ENCODE measurements at places on chromosomes 3 and 15. TPM values are rescaled to one million over a fixed set of nuclear protein-coding genes. Genes with fewer than 3 reads are reported as not detected.
A peak's percentile ranks its signal among the peaks of the same experiment; 100 is the strongest.

- no peak overlapping the region for H3K4me3 ChIP-seq
- H3K36me3 ChIP-seq: no peaks in the 10 kb centered on the region
- no peaks in the 10 kb centered on the region for H3K27me3 ChIP-seq
- no peak overlapping the region for H3K27ac ChIP-seq
- DNase-seq: no peak
These were observed 70.7 kb downstream of the DCLK3 start for GRCh38 chr3:36693670-36694069.

DNA sequence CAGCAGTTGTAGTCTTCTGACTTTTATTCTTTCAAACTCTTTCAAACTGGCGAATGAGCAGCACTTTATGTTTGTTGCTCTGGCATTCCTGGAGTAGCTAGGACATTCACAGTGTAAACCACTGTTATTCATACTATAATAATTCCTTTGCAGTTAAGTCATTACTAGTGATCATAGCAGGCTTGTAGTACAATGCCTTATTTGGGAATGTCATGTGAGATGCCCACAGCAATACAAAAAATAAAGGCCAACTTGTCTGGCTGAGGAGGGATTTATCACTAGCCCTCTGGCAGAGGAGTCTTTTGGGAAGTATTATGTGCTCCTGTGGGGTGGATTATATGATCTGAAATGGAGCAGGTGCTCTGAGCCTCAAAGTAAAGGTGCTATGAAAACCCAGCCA, 197.2 kb downstream of the VGLL3 start:
- H3K27me3 ChIP-seq: no peaks in the 10 kb centered on the region
- no peak for DNase-seq
- no peak overlapping the region for H3K4me3 ChIP-seq
- H3K4me1 ChIP-seq: no peaks in the 10 kb centered on the region
- H3K27ac ChIP-seq: peak overlapping the region; percentile 63

DNA sequence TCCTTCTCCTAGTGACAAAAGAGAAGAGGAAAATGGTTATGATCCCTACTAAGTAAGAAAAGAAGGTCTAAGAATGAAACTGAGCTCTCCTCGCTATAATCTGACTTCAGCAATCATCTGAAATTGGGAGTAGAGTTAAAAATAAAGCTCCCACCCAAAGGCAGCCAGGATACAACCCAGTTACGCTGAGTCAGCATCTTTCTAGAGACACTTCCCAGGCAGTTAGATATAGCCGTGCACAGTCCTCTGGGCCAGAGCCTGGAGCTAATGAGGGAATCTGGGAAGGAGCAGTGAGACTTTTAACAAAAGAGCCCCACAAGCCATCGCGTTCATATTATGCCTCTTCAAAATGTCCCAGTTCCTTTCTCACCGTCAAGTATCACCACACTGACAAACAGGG, 39.1 kb upstream of the SETMAR start:
- no peak overlapping the region for H3K27ac ChIP-seq
- H3K27me3 ChIP-seq: no peaks in the 10 kb centered on the region
- H3K4me1 ChIP-seq: no peaks in the 10 kb centered on the region
- no peak for DNase-seq
- no peaks in the 10 kb centered on the region for H3K36me3 ChIP-seq

DNA sequence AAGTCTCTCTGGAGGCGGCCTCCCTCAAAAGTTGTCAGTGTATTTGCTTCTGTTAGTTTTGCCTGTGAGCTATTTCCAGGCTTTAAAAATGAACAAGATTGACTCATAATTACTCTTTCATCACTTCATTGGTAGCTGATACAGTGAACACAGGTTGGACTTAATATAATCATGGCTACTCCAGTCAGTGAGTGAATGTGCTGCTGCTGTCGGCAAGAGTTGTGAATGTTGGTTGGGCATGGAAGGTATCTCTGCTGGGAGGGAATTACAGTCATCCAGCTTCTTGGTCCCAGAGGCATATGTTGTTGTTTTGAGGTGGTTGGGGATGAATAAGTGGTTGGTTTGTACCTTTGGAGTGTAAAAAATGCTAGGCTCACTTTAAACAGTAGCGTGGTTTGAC, 11.5 kb downstream of the TCF12 start:
- no peak overlapping the region for H3K27ac ChIP-seq
- H3K4me1 ChIP-seq: no peaks in the 10 kb centered on the region
- no peak overlapping the region for H3K4me3 ChIP-seq
- no peaks in the 10 kb centered on the region for H3K27me3 ChIP-seq
- H3K36me3 ChIP-seq: no peaks in the 10 kb centered on the region

The GABRR3 gene
- 0.34 TPM for total RNA-seq

The ZMYND10 gene
- 1.6 TPM for total RNA-seq

- no peak for DNase-seq
- H3K4me3 ChIP-seq: no peak overlapping the region
- no peaks in the 10 kb centered on the region for H3K27me3 ChIP-seq
- H3K4me1 ChIP-seq: no peaks in the 10 kb centered on the region
- no peak overlapping the region for H3K27ac ChIP-seq
These were observed 231.6 kb upstream of the AGTR1 start for GRCh38 chr3:148466143-148466542.

The PPP1R14D gene
- total RNA-seq: not detected

The GUCA1C gene
- not detected for total RNA-seq

The SIN3A gene
- total RNA-seq: 51.0 TPM

- H3K27ac ChIP-seq: no peak overlapping the region
- no peak overlapping the region for H3K4me3 ChIP-seq
- H3K36me3 ChIP-seq: no peaks in the 10 kb centered on the region
- H3K4me1 ChIP-seq: no peaks in the 10 kb centered on the region
- no peaks in the 10 kb centered on the region for H3K27me3 ChIP-seq
These were observed 86.0 kb upstream of the LPP start for GRCh38 chr3:188067932-188068331.

DNA sequence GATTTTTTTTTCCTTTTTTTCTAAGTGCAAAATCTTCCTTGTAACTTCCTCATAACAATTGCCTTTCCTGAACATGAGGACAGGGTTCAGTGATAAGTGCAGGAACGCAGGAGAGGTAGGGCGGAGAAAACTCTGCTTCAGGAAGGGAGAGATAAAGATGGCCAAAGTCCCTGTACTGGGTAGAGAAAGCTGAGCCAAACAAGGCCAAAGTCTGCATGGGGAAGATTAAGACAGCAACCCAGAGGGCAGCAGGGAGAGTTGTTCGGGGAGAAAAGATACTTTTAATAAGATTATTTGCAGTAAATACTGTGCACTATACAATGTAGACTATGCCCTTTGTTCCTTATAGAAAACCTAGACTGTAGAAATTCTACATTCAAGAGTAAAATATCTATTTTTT, 55.4 kb upstream of the LRRFIP2 start:
- H3K4me3 ChIP-seq: no peak overlapping the region
- DNase-seq: no peak
- no peak overlapping the region for H3K27ac ChIP-seq
- no peaks in the 10 kb centered on the region for H3K4me1 ChIP-seq

DNA sequence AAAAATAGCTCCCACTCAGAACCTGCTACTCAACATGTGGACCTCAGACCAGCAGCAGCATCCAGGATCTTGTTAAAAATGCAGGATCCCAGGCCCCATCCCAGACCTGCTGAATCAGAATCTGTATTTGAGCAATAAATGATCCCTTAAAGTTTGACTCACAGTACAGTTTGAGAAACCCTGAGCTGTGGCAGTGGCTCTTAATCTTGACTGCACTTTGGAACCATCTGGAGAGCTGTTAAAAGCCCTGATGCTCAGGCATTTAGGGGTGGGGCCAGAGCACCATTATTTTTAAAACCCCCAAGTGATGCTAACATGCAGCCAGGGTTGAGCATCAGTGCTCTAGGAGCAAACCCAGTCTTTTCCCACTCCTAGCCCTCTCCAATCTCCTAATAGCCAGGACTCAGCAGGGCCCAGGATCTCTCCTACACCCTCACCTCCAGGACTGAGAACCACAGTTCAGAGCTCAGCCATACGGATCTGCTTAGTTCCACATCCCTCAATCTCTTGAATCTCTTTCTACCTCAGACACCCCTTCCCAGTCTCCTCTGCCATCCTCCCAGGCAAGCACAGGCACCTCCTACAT, 10.2 kb downstream of the RFTN1 start:
- no peaks in the 10 kb centered on the region for H3K27me3 ChIP-seq
- H3K4me3 ChIP-seq: no peak overlapping the region
- no peaks in the 10 kb centered on the region for H3K4me1 ChIP-seq
- H3K36me3 ChIP-seq: no peaks in the 10 kb centered on the region
- no peak for DNase-seq

The SLC12A1 gene
- not detected for total RNA-seq

DNA sequence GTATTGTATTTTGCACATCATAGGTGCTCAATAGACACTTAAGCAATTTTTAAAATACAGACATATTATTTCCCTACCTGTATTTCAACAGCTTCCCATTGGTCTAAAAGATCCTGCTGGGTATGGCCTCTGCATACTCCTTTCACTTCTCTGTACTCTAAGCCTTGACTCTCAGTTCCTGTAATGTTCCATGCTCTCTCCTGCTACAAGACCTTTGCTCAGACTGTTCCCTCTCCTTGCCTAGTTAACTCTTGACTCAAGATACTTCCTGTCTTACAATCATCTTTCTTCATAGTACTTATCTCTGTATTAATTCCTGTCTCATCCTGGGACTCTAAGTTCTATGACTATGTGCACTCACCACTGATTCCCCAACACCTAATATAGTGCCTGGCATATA, 1.7 kb downstream of the SCN11A start:
- DNase-seq: no peak
- H3K27me3 ChIP-seq: no peaks in the 10 kb centered on the region
- H3K4me1 ChIP-seq: no peaks in the 10 kb centered on the region
- H3K27ac ChIP-seq: no peak overlapping the region
- no peaks in the 10 kb centered on the region for H3K36me3 ChIP-seq
- H3K4me3 ChIP-seq: no peak overlapping the region

GRCh38 chr15:80211976-80212375, 40.0 kb downstream of the CTXND1 start:
- no peak for DNase-seq
- H3K4me1 ChIP-seq: no peaks in the 10 kb centered on the region
- no peak overlapping the region for H3K27ac ChIP-seq
- H3K27me3 ChIP-seq: no peaks in the 10 kb centered on the region
- no peaks in the 10 kb centered on the region for H3K36me3 ChIP-seq

DNA sequence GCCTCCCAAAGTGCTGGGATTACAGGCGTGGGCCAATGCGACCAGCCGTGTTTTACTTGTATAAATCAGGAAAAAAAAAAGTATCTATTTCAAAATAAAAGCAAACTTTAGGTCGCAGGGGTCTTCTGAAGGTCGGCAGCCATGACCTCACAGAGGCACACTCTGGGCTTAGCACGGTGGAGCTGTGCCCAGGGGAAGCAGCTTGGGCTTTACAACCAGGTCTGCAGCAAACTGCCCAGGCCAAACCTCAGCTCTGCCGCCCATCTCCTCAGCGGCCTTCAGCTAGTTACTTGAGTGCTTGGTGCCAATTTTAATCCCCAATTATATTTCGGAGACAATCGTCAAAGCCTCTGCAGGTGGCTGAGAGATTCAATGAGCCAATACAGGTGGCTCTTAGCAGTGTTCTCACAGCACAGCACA, 30.1 kb downstream of the ZDHHC19 start:
- no peaks in the 10 kb centered on the region for H3K36me3 ChIP-seq
- H3K27ac ChIP-seq: no peak overlapping the region
- H3K4me1 ChIP-seq: no peaks in the 10 kb centered on the region
- no peaks in the 10 kb centered on the region for H3K27me3 ChIP-seq
- no peak for DNase-seq

DNA sequence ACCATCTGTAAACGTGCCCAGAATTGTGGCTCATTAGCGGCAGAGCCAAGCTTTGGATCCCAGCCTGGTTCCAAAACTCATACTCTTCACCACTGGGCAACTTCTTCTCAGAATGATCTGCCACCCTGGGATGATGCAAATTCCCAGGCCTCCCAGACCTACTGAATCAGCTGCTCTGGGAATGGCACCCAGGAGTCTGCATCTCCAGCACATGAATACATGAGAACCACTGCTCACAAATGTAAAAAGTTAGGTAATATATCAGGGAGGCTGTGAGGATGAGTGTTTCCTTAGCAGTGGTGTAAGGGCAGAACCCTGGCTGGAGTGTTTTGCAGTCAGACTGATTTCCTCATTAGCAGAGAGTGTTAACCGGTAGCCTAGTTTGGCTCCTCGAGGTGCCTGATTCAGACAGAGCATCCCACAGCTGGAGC, 94.2 kb downstream of the LIPC start:
- H3K4me1 ChIP-seq: no peaks in the 10 kb centered on the region
- no peaks in the 10 kb centered on the region for H3K36me3 ChIP-seq
- no peak for DNase-seq
- H3K27ac ChIP-seq: no peak overlapping the region
- H3K4me3 ChIP-seq: no peak overlapping the region
- H3K27me3 ChIP-seq: no peaks in the 10 kb centered on the region

GRCh38 chr3:72543246-72543645, 305.0 kb downstream of the SHQ1 start:
- no peak for DNase-seq
- no peaks in the 10 kb centered on the region for H3K36me3 ChIP-seq
- H3K4me1 ChIP-seq: no peaks in the 10 kb centered on the region
- no peak overlapping the region for H3K27ac ChIP-seq
- H3K4me3 ChIP-seq: no peak overlapping the region

- H3K4me1 ChIP-seq: no peaks in the 10 kb centered on the region
- no peak overlapping the region for H3K4me3 ChIP-seq
- H3K27me3 ChIP-seq: no peaks in the 10 kb centered on the region
These were observed 25.8 kb downstream of the PAK2 start for GRCh38 chr3:196765454-196765853.

GRCh38 chr3:161372321-161373260, 1.3 kb upstream of the SPTSSB start:
- no peaks in the 10 kb centered on the region for H3K27me3 ChIP-seq
- H3K36me3 ChIP-seq: no peaks in the 10 kb centered on the region
- DNase-seq: peak; percentile 44
- peak overlapping the region; percentile 50 for H3K4me3 ChIP-seq
- no peaks in the 10 kb centered on the region for H3K4me1 ChIP-seq
- H3K27ac ChIP-seq: peak overlapping the region; percentile 68

DNA sequence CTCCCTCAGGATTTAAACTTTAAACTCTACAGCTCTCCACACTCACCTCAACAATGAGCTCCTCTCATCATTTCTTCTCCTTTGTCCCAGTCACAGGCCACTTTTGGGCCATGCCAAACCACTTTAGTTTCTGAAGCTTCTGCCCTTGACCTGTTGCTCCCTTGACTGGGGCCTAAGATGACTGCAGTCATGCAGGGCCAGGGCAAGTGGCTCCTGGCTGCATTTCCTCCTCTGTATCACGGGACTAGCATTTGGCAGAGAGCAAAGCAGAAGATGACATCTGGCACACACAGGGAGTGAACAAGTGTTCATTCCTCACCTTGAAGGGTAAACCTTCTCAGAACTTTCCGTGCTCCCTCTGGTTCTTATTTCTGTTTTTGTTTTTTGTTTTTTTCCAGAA, 136.9 kb downstream of the PDE8A start:
- H3K36me3 ChIP-seq: no peaks in the 10 kb centered on the region
- H3K27me3 ChIP-seq: no peaks in the 10 kb centered on the region
- H3K27ac ChIP-seq: no peak overlapping the region
- no peaks in the 10 kb centered on the region for H3K4me1 ChIP-seq
- H3K4me3 ChIP-seq: no peak overlapping the region

GRCh38 chr3:54198556-54198955, 76.2 kb downstream of the CACNA2D3 start:
- H3K27me3 ChIP-seq: no peaks in the 10 kb centered on the region

GRCh38 chr3:50299929-50300680, 900 bp upstream of the HYAL3 start:
- no peaks in the 10 kb centered on the region for H3K36me3 ChIP-seq
- peak overlapping the region; percentile 84 for H3K27ac ChIP-seq
- no peak for DNase-seq
- H3K4me3 ChIP-seq: peak overlapping the region; percentile 56
- H3K4me1 ChIP-seq: peaks cover 11% of the 10 kb centered on the region

All from prostate gland (tissue), 2 donors.